Hematopoietic multipotent progenitor cell treated with erythropoietin and hydrocortisone succinate and interleukin-3 and kit ligand, for 8 days (in vitro differentiated cells): ENCODE measurements at places on chromosomes 5 and 9.
A peak's percentile ranks its signal among the peaks of the same experiment; 100 is the strongest.

GRCh38 chr9:14307989-14308852, 5.7 kb downstream of the NFIB start:
- no peak for DNase-seq

DNA sequence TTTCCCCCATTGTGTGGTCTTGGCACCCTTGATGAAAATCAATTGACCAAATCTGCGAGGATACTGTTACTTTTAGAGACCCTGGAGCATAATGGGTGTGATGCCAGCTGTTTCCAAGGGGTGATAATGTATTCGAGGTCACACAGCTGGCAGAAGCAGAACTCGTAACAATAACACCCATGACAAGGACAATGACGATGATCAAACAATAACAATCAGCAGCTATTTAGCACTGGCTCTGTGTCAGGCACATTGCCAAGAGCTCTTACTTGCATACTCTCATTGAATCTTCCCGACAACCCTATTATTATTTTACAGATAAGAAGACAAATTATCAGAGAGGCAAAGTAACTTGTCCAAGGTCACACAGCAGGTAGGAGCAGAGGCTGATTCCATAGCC, 223.7 kb upstream of the MSX2 start:
- DNase-seq = no peak

DNA sequence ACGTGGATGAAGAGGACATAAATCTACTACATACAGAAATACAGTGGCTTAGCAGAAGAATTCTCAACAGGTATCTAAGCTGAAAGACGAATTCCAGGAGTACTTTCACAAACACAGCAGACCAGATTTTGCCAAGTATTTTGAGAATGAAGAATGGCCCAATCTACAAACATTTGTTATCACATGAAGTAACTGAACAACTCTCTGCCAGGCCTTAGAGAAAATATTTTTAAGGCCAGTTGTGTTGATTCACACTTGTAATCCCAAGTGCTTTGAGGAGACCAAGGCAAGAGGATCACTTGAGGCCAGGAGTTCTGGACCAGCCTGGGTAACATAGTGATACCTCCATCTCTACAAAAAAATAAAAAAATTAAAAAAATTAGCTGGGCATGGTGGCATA, 14.3 kb downstream of the AGTPBP1 start:
- DNase-seq = no peak

DNA sequence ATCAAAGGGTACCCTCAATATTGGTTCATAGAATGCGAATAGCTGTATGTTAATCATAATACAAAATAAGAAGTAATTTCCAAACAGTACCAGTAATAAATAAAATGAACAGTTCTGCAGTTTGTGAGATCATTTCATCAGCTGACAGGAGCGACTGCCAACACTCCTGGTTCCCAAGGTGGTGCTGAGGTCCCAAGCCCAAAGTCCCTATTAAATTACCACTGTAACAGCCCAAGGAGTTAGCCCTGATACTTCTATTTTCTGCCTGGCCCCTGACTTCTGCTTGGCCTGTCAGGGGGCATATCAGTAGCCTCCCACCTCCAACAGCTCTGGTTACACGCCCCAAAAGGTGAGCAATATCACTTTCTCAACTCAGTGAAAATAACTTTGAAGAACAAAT, 47.1 kb downstream of the ANKH start:
- no peak for DNase-seq

GRCh38 chr5:101084353-101084752, 181.3 kb upstream of the ST8SIA4 start:
- DNase-seq = peak; percentile 95
